ENCODE measurements at places on chromosomes 2 and 18.

- no peak for DNase-seq
These were observed 45.4 kb downstream of the C18orf63 start for GRCh38 chr18:74360852-74361655.

DNA sequence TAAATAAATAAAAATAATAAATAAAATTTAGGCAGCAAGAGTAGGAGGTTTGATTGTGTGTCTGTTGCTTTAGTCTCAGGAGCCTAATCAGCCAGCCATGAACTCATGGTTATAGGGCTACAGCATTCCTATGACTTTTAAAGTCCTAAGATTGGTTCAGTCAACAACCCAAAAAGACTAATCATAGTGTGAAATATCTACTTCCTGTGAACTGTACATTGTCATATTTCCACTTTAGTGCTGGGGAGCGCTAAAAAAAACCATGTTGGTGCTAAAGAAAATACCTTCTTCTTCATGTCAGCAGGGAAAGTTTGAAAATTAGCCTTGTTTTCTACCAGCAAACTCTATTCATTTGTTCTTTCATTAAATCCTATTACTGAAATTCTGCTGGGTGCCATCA is 521.6 kb downstream of the RNF144A start:
- no peak for DNase-seq

DNA sequence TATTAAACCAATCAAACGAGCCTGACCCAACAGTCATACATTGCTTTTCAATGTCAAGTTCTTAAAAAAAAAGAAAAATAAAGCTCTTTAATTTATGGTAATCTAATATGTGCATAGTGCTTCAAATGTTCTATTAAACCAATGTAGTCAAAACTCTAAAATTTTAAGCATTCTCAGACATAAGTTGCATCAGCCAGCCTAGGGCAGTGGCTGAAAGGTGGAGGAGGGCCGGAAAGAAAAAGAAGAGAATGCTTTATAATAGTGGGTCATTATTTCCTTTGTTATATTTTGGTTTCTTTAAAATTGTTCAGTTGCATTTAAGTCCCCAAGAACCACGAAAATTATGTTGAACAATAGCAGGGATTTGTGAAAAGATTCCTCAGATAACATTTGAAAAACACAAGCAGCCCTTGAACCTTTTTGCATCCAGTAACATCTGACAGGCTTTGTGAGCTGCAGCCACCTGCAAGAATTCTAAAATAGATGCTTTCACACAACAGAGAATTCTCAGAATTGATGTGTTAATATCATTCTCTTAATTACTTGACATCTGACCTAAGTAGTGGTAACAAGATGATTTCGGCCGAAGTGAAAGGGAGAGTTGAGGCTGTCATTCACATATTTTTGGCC is 252.1 kb downstream of the CDCA7 start:
- DNase-seq: no peak

DNA sequence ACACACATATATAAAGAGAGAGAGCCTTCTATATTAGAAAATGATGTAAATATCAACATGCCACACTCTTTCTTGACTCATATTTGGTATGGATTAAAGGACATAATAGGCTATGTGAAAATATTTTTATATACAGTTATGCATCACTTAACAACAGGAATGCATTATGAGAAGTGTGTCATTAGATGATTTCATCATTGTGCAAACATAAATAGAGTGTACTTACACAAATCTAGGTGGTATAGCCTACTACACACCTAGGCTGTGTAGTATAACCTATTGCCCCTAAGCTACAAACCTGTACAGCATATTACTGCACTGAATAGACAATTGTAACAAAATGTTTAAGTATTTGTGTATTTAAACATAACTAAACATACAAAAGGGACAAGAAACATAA is 354.8 kb upstream of the CNTNAP5 start:
- no peak for DNase-seq

GRCh38 chr2:6657855-6658254 is 207.9 kb downstream of the CMPK2 start:
- DNase-seq: no peak

- DNase-seq: no peak
These were observed 824.2 kb upstream of the FAM98A start for GRCh38 chr2:34423301-34423700.

DNA sequence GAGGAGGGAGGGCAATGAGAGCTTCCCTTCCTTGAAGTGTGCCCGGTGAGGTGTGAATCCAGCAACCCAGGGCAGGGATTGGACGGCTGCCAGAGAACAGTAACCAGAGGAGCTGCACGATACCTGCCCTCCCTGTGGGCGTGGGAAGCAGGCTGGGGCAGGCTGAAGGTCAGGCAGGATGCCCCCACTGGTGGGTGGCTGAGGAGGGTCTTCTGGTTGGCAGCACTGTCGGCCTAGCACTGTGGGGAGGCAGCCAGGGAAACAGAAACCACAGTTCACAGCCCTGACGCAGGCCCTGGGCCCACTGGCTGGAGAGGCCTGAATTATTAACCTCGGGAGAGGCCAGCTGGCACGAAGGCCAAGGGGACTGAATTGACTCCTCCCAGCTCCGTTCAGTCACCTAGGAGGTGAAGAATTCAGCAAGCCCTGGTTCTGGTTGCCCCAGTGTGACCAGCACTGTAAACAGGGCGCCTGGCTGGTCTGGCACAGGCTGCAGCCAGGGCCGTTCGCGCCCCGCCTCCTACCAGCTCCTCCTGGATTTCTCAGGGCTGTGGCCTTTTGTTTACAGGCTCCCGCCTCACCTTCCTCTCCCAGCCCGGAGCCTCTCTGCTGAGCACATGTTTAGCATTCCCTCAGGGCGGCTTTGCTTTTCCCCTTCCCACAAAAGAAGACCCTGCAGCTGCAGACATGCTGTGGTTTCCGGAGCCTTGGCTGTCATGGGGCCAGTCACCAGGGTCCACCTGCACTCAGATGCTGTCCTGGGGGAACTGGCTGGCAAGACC is 97.8 kb downstream of the B3GNT2 start:
- peak; percentile 88 for DNase-seq

DNA sequence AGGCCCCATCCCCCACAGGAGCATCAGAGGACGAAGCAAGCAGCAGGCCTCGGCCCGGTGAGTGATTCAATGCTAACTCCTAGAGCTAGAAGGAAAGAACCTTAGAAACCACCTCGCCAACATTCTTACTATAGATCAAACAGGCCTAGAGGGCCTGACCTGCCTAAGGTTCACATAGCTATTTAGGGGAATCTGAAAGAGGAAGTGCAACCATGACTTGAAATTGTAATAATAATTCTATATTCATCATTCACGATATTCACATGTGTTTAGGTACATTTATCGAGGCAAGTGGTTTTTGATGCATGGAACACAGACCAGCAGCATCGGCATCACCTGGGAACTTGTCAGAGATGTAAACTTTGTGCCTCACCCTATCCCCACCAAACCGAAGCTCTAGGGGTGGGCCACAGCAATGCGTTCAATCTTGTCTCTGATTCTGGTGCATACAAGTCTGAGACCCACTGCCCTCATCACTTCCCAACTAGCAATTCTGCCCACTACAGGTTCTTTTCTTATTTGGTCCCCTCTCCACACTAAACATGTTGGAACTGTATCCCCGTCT is 78.0 kb upstream of the DNMT3A start:
- no peak for DNase-seq

DNA sequence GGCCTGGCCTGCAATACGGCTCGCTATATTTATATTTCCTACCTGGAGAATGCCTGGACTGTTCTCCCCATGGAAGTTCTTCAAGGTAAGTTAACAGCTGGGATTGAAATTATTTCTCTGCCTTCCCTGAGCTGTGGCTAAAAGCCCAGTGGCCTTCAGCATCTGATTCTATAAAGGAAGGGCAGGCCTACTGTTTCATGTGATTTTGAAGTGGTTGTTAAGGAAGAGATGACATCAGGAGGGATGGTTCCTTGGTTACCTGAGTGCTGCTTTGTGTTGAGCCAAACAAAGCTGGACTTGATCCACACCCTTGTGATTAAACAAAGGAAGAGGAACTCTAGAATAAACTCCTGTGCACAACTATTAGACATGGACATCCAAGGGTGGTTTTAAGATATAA is 61.6 kb downstream of the MFSD6 start:
- DNase-seq: peak; percentile 96

GRCh38 chr2:15939556-15939853 is 845 bp upstream of the MYCN start:
- DNase-seq: no peak

GRCh38 chr2:181948227-181948626 is 37.4 kb upstream of the PPP1R1C start:
- no peak for DNase-seq

- DNase-seq: peak; percentile 45
These were observed 188.8 kb downstream of the PTPRM start for GRCh38 chr18:7755753-7756475.

GRCh38 chr2:108364676-108365297 is 13.0 kb upstream of the SULT1C4 start:
- DNase-seq: no peak

DNA sequence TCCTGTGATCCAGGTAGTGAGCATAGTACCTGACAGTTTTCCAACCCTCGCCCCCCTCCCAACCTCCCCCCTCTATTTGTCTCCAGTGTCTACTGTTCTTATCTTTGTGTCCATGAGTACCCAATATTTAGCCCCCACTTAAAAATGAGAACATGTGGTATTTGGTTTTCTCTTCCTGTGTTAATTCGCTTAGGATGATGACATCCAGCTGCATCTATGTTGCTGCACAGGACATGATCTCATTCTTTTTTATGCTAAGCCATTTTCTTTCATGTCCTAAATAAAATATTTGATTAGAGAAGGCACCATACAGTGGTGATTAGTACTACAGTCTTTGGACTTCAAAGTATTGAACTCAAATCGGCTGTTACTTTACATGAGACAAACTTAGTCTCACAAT is 1087.9 kb downstream of the CBLN2 start:
- no peak for DNase-seq

DNA sequence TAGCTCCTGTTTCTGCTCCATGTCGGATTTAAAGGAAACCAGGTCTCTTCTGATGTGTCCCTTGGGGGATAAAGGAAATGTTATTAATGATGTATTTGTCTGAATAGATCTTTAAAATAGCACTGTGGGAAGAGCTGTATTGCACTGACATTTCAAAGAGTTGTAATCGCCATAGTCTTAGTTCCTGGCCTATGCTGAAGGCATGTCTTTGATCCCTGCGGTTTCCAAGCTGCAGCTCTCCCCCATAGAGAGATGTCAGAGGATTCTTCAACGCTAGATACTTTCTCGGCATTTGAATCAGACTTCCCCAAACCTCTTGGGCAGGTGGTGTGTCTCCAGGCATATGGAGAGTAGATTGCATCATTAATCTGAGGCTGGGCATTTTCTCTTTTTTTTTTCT is 40.4 kb downstream of the NAT8 start:
- no peak for DNase-seq

DNA sequence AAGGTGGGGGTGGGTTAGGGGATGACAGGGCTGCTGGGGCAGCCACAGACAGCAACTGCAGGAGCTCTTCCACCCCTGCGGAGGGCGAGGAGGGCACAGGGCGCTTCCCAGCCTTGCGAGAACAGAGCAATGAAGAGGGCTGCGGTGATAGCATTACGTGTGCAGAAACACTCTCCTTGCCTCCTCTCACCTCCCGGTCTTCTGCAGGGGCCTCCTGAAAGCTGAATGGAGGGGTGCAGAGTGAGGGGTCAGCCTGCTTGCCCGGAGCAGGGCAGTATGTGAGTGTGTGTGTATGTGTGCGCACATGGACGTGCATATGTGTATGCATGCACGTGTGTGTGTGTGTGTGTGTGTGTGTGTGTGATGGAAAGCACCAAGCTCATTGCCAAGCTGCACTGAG is 29.5 kb upstream of the IL1R2 start:
- DNase-seq: no peak

GRCh38 chr2:68200157-68200787 is 42.6 kb downstream of the PNO1 start:
- DNase-seq: no peak

Measured in NCI-H510A treated with DMSO at 0.1 percent for 48 hours (cell line).